Calu3 (cell line): ENCODE measurements at places on chromosomes 5 and 9. TPM values are rescaled to one million over a fixed set of nuclear protein-coding genes. Genes with fewer than 3 reads are reported as not detected.

CD14 gene
- total RNA-seq, result 0.73 and 1.1 TPM in 2 replicates

BRD3OS gene
- 10.5 and 10.7 TPM in 2 replicates for total RNA-seq

BARHL1 gene
- not detected in 2 replicates for total RNA-seq

- DNase-seq, result no peak
Observed at GRCh38 chr9:108081112-108081511, 591.5 kb upstream of the KLF4 start.

DNA sequence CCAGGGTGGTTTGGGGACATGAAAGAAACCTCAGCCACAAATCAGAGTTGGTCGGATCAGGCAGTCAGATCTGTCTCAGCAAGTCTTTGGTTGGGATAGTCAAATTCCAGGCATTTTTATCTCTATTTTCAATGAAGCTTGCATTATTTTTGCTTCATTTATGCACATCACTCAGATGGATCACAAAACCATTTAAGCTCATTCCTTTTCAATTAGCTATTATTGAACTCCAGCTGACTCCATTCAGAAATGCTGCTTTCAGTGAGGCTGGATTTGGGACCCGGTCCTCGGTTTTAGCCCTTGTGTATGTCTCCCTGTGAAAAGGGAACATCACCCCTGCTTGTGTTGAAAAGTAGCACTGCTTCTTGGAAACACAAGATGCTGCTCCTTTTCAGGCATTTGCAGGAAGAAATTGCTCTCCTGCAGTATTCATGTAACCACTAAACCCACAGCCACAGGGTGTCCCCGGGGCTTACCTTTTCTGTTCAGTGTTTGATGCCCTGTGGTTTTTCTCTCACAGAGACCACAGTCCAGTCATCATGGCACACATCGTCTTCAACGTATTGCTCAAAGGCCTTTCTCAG, 232.9 kb downstream of the NFIB start:
- no peak for DNase-seq

GRCh38 chr9:125630436-125630835, 76.6 kb downstream of the MAPKAP1 start:
- no peak for DNase-seq

DNA sequence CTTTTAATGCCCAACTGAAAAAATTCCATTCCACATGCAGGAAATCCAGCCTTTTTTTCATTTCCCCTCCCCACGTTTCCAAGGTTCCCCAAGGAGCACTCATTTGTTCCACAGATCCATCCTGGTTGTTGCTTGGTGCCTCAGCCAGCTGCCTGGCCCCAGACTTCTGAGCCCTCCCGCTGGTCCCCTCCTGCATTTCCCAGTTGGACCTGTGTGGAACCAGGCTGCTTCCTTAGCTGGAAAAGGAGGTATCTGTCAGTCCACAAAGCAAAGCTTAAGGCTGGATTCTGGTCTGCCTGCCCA, 44.8 kb downstream of the ANGPTL2 start:
- no peak for DNase-seq

- no peak for DNase-seq
Observed at GRCh38 chr5:1892211-1892610, 9.5 kb upstream of the IRX4 start.

GRCh38 chr5:127906562-127907204, 176.9 kb upstream of the SLC12A2 start:
- DNase-seq, result no peak

DNA sequence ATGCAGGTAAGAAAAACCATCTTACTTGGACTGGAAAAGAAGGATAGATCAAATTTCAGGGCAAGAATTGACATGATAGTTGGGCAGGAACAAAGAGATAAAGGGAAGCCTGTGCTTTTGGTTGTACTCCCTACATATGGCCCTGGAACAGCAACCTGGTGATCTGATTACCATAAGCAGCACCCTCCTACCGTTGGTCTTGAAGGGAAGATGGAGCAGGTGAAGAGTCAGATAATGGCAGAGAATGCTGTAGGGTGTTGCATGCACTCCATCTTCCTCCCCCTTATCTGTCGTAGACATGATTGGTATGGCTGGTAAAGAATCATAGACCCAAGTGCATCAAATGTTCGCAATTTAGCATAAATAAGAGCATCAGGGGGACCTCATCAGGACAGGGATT, 4.7 kb downstream of the IRGM start:
- no peak for DNase-seq

GRCh38 chr5:161305601-161306000, 240.9 kb downstream of the GABRB2 start:
- DNase-seq, result no peak

CDH18 gene
- total RNA-seq, result not detected in 2 replicates
